ENCODE measurements at places on chromosomes 2 and 18.

DNA sequence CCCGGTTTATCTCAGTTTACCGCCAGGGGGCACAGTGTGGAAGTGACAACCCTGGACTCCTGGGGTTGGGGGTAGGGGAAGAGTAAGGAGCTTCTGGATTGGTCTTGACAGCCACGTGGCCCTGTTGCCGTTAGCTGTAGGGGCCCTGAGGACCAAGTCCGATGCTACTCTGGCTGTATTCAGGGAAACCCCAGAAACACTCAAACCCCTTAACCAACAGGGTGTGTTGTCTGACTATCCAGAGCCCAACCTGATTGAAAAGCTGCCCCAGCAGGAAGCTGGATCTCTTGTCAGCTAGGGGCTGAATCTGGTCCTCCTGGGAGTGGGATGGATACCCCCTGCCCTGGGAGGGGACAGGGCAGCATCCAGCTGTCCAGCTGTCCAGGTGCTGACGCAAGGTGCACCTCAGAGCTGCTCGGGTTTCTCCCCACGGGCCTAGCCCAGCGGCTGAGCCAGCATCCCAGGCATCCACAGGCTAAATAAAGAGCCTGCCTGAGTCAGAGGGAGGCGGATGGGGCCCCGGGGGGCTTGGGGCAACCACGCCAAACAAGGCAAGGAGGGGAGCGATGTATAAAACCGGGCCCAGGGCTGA lies 3.1 kb upstream of the GMPPA start:
- DNase-seq, result peak; percentile 36

DNA sequence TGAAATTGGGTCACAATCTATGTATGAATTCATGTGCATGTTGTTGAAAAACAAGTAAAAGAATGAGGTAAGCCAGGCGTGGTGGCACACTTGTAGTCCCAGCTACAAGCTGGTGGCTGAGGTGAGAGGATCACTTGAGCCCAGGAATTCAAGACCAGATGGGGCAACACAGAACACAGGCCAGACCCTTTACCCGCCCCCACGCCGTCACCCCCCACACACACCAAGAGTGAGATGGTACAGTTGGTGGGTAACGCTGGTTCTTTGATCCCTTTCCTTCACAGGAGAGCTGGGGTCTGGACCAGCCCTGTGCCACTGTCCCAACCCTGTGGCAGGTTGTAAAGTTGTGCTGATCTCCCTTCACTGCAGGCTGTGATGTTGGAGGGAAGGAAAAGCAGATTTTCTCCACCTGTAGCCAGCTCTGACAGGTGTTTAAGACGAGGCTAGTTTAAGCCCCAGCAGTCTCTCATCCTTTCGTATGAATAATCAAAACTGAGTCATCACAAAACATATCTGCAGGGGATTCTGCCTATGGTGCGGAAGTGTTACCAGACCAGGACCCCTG lies 13.6 kb downstream of the B3GNT2 start:
- DNase-seq, result no peak

- DNase-seq, result no peak
Observed at GRCh38 chr18:48795696-48796095, 155.1 kb downstream of the SMAD7 start.

DNA sequence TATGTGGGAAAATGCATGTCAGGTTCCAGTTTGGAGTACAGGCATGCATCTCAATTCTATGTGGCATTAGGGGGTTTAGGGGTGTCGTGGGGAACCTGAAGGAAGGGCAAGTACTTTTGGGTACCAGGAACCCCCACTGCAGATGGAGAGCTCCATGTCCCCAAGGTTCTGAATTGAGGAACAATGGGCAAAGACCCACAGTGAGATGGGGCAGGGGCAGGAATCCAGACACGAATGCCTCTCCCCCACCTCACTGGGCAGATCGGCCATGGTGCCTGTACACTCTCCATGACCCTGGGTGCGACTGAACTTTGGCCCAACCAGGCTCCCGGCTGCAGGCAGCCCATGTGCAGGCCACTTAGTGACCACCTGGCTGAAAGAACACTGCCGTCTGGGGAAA lies 209.3 kb downstream of the HAUS1 start:
- DNase-seq, result no peak

DNA sequence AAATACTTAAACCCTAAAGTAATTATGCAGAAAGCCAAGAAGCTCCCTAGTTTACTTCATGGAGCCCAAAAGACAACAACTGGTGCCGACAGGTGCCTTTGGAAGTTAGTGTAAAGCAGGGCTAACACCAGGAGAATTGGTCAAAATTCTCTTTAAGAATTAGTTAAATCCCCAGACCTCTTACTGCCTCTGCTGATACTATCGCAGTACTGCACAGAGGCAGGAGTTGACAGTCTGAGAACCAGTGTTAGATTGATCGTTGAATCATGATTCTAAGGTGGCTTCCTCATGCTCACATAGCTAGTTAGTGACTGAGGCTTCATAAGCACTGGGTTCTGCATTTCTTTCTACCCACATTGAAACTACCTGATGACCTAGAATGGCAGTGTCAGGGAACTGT lies 445.0 kb downstream of the XIRP2 start:
- DNase-seq, result no peak
